ENCODE measurements at places on chromosomes 5 and 9.

- H3K4me3 ChIP-seq = no peak overlapping the region
- no peaks in the 10 kb centered on the region for H3K36me3 ChIP-seq
- no peaks in the 10 kb centered on the region for H3K27me3 ChIP-seq
Observed at GRCh38 chr9:97636903-97637302, 3.3 kb downstream of the NCBP1 start.

DNA sequence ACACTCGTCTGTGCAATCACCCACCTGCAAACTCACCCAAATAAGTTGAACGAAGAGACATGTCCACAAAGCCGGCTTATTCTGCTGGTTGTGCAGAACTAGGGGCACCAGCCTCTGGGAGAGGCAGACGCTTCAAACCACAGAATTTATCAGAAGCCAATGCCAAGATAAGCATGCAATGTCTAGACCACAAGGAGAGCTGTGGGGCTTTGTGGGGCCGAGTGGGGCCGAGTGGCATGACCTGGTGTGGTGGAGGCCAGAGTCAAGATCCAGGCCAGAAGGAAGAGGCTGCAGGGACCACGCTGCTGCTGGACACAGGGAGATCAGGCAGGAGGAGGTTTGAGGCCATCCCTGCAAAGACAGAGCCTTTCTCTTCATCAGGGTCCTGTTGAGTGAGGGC is 259.0 kb downstream of the IRX2 start:
- no peak for DNase-seq
- no peaks in the 10 kb centered on the region for H3K27me3 ChIP-seq
- no peak overlapping the region for H3K27ac ChIP-seq
- H3K36me3 ChIP-seq = no peaks in the 10 kb centered on the region
- H3K4me1 ChIP-seq = no peaks in the 10 kb centered on the region
- H3K4me3 ChIP-seq = no peak overlapping the region

DNA sequence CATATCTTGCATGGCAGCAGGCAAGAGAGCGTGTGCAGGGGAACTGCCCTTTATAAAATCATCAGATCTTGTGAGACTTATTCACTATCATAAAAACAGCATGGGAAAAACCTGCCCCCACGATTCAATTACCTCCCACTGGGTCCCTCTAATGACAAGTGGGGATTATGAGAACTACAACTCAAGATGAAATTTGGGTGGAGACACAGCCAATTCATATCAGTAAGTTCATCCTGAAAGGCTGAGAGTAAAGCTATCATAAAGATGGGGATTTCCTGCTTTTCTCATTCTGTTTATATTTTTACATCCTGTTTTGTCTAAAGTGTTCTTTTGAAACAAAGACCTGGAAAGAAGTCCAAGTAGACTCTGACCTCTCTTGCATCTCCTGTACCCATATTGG is 28.9 kb upstream of the IL33 start:
- no peaks in the 10 kb centered on the region for H3K27me3 ChIP-seq
- H3K36me3 ChIP-seq = no peaks in the 10 kb centered on the region
- H3K27ac ChIP-seq = no peak overlapping the region
- no peak overlapping the region for H3K4me3 ChIP-seq

DNA sequence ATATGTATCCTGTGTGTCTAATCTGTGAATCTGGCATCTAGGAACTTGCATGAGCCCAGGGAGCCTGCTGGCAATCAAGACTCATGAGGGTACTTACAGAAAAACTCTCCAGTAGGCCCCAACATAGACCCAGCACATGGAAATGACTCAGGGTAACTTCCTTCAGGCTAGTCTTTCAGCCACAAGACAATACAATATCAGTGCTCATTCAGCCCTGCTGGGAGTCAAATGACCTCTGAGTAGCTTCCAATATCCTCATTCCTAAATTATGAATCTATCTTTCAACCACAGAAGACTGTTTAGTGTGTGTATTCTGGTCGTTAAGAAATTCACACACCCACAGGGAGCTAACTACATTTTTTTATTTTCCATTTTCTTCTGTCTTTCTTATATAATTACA is 1273.0 kb downstream of the EFNA5 start:
- DNase-seq = no peak
- H3K27ac ChIP-seq = no peak overlapping the region
- no peaks in the 10 kb centered on the region for H3K4me1 ChIP-seq
- no peak overlapping the region for H3K4me3 ChIP-seq

DNA sequence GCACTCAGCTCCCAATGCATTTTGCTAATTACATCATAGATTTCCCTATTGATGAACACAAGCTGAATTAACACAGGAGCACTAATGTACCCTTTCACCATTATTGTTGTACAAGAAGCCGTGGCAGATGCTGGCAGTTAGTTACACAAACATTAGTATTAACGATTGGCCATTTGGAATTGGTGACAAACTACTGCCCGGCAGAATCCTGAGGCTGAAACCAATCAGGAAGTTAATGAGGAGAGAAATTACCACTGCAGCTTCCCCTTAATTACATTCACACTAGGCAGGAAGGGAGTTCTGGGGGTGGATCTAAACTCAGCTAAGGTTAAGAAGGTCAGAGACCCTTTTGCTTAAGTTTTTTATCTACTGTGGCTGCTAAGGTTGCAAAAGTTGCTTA is 9.6 kb upstream of the DMRT3 start:
- DNase-seq = no peak
- H3K4me1 ChIP-seq = peaks cover 13% of the 10 kb centered on the region
- H3K4me3 ChIP-seq = no peak overlapping the region
- H3K36me3 ChIP-seq = no peaks in the 10 kb centered on the region
- H3K27ac ChIP-seq = no peak overlapping the region

- no peaks in the 10 kb centered on the region for H3K27me3 ChIP-seq
- H3K4me3 ChIP-seq = peak overlapping the region; percentile 92
- H3K27ac ChIP-seq = peak overlapping the region; percentile 83
- H3K36me3 ChIP-seq = peaks cover 26% of the 10 kb centered on the region
- peaks cover 20% of the 10 kb centered on the region for H3K4me1 ChIP-seq
- DNase-seq = no peak
Observed at GRCh38 chr5:178203670-178204181, 607 bp upstream of the HNRNPAB start.

GRCh38 chr5:62082370-62082801 is 223.6 kb upstream of the KIF2A start:
- no peak overlapping the region for H3K4me3 ChIP-seq
- no peaks in the 10 kb centered on the region for H3K36me3 ChIP-seq
- no peaks in the 10 kb centered on the region for H3K4me1 ChIP-seq
- no peaks in the 10 kb centered on the region for H3K27me3 ChIP-seq

All from tibial artery (tissue), 4 donors.